ENCODE measurements at places on chromosomes 3 and 15. TPM values are rescaled to one million over a fixed set of nuclear protein-coding genes. Genes with fewer than 3 reads are reported as not detected.

DNA sequence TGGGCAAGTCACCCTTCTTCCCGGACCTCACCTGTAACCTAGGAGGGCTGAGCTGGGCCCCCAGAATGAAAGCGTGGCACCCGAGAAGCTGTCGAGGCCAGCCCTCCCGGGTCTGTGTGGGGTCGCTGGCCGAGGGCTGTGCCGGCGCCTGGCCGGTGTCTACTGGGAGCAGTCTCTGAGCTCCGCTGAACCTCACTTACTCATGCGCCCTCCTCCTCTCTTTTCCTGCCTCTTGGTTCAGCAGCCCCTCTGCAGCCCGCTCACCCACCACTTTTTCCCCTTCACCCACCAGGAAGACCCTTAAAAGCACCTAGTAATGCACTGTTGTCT lies 419 bp downstream of the HYKK start:
- DNase-seq: no peak

DNA sequence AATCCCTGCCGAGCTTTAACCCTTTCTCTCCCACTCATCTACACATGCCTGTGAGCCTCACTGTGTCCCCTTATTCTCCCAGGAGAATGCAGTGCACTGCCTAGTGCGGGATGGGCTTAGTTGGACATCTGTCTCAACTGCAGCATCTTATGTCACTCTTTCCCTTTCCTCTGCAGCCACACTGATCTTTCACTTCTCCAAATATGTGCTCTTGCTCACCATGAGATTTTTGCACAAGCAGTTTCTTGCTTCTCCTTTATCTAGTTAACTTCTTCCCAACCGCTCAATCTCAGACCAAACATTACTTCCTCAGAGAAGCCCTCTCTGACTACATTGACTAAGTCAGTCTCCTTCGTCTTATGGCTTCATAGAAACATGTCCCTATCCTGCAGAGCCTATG lies 292.3 kb downstream of the KBTBD8 start:
- DNase-seq: no peak

DNA sequence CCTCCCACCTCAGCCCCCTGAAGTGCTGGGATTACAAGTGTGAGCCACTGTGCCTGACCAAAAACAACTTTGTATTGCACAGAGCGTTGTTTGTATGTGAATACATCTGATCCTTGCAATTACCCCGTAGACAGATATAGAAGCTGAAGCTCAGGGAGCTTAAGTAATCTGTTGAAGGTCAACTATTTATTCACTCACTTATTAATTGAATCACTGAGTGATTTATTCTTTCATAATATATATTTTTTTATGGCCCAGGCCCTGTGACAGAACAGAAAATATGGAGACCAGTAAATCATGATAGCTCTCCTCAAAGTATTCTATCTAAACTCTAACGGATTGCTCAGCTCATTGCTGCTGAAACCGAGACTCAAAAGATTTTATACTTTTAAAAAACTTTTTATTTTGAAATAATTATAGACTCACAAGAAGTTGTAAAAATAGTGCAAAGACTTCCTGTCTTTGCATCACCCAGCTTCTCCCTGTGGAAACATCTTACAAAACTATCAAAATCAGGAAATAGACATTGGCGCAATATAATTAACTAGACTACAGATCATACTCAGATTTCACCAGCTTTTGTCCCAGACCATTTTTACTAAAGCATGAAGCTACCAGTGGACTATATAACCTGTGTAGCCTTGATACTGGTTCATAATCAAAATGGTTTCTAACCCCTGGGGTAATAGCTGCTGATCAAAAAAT lies 466.1 kb downstream of the PDCD6IP start:
- DNase-seq: no peak

- no peak for DNase-seq
Observed at GRCh38 chr3:32398531-32398930, 6.9 kb downstream of the CMTM7 start.

KIF7 gene
- total RNA-seq: 0.54 TPM

PP2D1 gene
- not detected for total RNA-seq

TAMM41 gene
- total RNA-seq: 16.2 TPM

- DNase-seq: no peak
Observed at GRCh38 chr3:152505926-152506325, 237.2 kb downstream of the MBNL1 start.

- no peak for DNase-seq
Observed at GRCh38 chr3:79960594-79960993, 192.8 kb upstream of the ROBO1 start.

DNA sequence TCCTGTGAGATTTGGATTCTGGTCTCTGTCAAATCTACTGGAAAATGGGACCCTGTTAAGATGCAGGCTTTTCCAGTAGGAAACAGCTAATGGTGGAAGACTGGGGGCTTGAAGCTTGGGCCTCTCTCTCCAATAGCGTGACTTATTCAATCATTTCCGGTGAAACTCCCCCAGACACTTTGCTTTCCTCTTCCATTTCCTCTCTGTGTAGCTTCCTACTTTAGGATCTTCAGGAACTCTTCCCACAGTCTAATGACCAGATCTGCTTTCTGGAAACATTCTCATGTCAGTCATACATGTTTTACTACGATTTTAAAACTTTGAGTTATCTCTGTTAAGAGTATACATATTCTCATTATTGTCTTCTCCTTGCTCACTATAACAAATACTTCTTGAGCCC lies 28.0 kb upstream of the TPRG1 start:
- no peak for DNase-seq

GRCh38 chr15:30872341-30872748 lies 31.4 kb upstream of the FAN1 start:
- no peak for DNase-seq

GRCh38 chr3:11199902-11200845 lies 45.9 kb downstream of the HRH1 start:
- DNase-seq: no peak

PDE8A gene
- 16.4 TPM for total RNA-seq

GRCh38 chr3:102332205-102332604 lies 102.6 kb upstream of the ZPLD1 start:
- no peak for DNase-seq

GRCh38 chr3:98985431-98985830 lies 83.9 kb upstream of the DCBLD2 start:
- DNase-seq: no peak

HRG gene
- total RNA-seq: not detected

DNA sequence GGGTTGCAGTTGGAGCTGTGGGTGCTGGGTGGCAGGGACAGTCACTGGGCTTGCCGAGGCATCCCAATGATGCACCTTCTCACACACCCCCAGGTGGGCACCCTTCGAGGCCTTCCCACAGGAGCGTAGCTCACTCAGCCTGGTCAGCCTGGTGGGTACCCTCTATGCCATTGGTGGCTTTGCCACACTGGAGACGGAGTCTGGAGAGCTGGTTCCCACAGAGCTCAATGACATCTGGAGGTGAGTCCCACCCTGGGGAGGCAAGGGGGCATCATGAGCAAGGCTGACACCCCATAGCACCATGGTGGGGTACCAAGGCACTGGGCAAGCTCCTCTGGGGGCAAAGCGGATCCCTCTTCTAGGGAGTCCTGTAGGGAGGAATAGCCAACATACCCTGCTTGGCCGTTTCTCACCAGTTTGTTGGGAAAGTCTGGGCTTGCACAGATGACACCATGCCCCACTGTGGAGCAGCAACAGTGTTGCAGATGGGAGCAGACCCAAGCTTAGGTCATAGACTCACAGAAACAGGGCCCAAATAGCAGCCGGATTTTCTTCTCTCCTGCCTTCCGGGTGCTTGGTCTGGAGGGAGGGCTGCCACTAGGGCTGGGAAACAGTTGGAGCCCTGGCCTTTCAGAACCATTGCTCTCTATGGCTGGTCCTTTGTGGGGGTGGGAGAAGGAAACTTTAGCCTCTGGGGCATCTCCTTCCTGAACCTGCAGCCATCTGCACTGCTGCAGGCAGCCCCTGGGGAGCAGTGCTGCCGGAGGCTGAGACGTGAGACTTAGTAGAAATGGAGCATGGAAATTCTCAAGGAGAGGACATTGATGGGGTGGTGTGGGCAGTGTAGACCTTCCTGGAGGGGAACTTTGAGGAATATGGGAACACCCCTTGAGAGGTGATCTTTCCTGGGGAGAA lies 5.7 kb downstream of the KLHL40 start:
- no peak for DNase-seq

DNA sequence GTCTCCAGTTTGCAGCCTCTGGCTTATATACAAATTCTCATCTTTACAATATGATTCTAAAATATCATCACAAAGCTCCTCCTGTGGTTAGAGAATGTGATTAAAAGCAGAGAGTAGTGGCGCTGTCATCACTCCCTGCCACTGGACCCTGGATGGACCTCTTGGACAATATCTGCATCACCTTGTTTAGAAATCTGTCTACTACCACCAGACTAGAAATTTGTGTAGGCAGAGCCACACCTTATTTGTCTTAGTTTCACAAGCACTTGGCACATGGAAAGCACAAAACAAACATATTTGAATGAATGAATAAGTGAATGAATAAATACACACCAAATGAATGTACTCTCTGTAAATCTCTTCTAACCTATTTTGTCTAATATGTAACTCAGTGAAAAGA lies 68.1 kb downstream of the IMPG2 start:
- DNase-seq: no peak

DPPA2 gene
- not detected for total RNA-seq

- no peak for DNase-seq
Observed at GRCh38 chr15:96217983-96218382, 112.5 kb upstream of the NR2F2 start.

CLRN1 gene
- not detected for total RNA-seq

- no peak for DNase-seq
Observed at GRCh38 chr3:72816862-72817355, 31.3 kb downstream of the SHQ1 start.

DNA sequence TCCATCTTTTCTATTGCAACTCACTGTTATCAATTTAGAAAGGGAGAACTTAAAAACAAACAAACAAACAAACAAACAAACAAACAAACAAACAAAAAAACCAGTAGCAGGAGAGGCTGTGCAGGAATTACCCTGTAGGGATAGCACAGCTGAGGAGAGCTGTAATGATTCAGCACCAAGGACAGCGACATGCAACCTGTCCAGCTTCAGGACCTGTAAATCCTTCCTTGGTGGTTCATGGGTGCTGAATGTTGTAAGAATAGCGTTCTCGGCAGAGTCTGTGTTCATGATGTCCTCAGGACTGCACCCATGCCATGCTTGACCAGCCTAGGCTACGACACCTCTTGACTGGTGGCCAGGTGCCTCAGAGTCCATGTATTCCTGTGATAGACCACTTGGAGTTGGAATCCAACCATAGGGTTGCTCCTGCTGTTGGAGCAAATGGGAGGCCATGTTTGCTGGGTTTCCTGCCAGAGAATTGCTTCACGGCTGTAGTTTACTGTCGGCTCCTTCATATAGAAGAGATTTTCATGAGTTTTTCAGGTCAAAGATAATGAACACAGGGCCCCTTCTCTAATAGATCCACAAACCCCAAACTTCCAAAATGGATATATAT lies 65.9 kb downstream of the CACNA2D3 start:
- DNase-seq: peak; percentile 15

DNA sequence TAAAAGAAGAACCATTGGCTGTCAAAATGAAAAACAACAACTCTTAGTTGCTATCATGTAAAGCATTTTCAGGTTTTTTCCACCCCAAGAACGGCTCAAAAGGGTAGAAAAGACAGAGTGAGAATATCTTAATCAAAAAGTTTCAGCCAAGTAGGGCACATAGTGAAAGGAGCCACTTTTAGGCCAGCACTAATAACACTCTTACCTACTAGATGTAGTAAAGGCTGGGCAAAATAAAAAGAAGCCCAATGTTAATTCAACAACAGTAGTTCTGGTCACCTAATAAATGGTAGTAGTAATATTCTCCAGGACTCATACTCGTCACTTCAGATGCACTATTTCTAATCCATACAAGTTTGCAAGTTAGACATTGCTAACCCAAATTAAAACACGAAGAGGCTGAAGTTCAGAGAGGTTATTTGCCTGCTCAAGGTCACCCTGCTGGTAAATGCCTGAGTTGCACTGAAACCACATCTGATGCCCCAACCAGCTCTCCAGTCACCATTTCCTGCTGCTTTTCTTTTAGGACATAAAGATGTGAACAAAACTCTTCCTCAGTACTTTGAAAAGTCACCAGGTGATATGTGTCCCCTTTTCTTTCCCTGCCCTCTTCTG lies 7.5 kb downstream of the GOLIM4 start:
- DNase-seq: peak; percentile 23

- no peak for DNase-seq
Observed at GRCh38 chr15:43299411-43299810, 31.0 kb downstream of the LCMT2 start.

- DNase-seq: no peak
Observed at GRCh38 chr15:69422336-69422895, 8.3 kb downstream of the KIF23 start.
